ENCODE measurements at places on chromosomes 7 and 10.

DNA sequence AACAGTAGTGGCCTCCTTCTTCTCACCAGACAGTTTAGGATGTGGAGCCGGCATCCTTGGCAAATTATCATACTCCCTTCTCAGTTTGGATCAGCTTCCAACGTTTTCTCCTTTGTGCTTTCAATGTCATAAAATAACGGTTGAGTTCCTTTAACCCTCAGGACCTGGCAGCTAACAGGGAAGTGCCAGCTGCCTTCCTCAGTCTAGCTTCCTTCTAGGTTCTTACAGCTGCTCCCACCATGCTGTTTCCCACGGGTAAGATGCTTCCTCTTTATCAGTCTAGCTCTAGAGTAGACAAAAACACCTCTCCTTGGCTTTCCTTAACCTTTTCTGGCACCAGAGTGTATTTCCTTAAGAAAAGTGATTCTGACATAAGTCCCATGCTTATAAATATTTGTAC is 33.2 kb downstream of the BLVRA start:
- no peak for DNase-seq

- no peak for DNase-seq
Observed at GRCh38 chr10:109418795-109419194, 504.5 kb downstream of the XPNPEP1 start.

GRCh38 chr10:103442031-103442461 is 10.1 kb downstream of the CALHM2 start:
- DNase-seq, result no peak

DNA sequence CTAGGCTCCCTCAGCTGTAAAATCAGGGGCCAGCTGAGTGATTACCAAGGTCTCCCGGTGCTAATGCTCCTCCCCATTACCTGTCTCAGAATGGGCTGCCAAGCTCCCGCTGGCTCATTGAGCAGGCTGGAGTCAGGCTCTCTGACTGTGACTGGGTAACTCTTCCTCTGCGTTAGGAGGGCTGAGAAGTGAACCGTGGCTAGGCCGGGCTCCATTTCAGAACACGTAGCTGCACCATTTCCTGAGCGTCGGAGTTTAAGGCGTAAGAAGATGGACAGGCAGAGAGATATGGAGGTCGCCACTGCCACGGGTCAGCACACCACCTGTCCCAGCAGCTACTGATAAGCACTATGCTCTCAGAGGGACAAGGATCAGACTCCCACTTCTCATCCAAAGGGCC is 250.3 kb downstream of the TCERG1L start:
- no peak for DNase-seq

GRCh38 chr7:6558837-6559236 is 7.6 kb upstream of the GRID2IP start:
- no peak for DNase-seq
